ENCODE measurements at places on chromosomes 5 and 9. TPM values are rescaled to one million over a fixed set of nuclear protein-coding genes. Genes with fewer than 3 reads are reported as not detected.
A peak's percentile ranks its signal among the peaks of the same experiment; 100 is the strongest.

DNA sequence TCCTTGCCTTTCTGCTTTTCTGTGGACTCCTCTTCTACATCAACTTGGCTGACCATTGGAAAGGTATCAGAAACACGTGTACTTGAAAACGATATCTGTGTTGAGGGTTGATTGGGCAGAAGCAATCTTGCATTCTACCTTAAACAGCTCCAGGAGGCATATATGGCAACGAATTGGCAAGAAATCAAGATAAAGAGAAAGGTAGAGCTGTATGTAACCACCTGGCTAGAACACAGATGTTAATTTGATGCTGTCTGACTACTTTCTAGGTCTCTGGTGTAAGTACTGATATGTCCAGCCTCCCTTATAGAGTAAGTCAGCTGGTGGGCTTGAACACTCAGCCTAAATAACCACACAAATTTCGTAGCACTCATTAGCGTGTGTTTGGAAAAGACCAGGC is 1.3 kb downstream of the MAN1B1 start:
- DNase-seq: no peak

DNA sequence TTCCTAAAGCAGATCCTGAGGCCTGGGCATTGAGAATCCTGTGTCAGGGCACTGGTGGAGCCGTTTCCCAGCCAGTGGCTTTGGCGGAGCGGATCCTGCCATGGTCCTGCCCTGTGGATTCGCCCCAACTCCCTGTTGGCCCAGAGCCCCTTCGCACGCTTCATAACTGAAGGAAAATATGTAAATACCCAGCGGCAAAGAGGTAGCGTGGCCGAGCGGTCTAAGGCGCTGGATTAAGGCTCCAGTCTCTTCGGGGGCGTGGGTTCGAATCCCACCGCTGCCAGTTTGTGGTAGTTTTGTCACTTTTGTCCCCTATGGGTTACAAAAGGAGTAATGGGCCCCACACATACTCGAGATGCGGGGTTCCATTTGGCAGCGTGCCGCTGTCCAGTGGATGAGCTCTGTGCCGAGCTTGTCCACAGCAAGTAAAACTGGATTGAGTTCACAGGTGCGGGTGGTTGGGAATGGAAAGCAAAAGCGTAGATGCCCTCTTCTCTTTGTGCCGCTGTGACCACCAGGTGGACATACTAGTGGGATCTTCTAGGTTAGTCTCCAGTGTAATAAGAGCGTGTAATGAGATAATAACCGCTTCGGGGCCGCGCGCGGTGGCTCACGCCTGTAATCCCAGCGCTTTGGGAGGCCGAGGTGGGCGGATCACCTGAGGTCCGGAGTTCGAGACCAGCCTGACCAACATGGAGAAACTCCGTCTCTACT is 17.3 kb downstream of the TRIM7 start:
- DNase-seq: peak; percentile 83

DNA sequence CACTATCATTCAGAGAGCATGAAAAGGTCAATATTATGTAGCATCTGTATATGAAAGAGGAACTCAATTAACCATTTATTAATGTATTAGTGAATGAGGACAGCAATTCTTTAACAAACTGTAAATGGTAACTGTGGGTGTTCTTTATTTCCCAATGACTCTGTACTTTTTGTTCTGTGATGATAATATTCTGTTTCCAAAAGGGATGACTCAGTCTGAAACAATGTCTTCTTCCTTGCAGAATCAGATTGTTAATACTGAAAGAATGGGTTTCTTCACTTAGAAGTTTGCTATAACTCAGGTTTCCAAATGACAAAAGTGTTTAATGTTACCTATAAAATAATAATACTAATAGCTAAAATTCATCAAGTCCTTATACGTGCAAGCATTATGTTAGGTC is 1518.7 kb upstream of the WWC1 start:
- peak; percentile 5 for DNase-seq

DNA sequence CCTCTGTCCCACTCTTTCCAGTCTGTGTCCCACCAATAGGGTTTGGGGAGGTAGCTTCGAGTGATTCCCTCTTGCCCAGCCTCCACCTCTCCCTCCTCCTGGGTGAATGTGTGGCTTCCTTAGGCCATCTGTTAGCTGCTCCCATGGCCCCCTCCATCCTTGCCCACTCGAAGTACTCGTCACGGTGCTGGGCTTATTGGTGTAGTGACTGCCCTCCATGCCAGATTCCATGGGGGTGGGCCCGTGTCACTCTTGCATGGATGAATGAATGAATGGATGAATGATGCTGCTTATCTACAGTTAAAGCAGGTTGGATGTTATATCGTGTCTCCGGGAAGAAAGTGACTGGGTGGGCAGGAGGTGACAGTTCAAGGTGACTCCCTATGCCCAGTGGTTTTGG is 19.1 kb downstream of the HMCN2 start:
- no peak for DNase-seq

DNA sequence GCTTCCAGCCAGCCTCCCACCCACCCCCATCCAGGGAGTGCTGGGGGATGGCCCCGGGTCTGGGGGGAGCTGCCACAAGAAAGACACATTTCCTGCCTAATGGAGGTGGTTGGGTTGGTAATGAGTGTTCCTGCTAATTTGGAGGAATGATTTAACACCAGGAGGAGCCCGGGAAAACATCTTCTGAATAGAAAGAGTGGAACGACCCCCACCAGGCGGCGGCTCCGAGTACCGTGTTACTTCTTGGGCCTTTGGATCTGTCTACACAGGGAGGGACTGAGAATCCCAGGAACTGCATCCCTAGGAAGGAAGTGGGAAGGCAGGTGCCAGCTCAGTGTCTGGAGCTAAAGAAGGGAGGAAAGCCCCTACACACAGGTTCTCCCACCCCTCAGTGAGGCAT is 64.6 kb downstream of the TSPAN17 start:
- DNase-seq: no peak

DNA sequence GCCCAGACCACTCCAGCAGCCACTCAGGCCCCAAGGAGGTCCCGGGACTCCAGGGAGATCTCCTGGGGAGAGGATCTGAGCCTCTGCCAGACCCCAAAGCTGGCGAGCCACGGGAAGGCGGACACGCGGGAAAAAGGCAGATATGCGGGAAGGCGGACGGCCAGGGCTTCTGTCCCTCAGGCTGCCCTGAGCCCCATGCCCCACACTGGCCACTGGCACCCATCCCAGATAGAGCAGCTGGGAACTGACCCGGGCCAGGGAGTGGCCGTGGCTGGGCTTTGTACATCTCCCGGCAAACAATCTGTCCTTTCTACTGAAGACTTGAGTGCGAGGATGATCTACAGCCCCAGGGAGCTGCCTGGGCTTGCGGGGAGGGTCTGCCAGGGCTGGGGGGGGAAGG is 21.1 kb upstream of the NOTCH1 start:
- peak; percentile 39 for DNase-seq

DNA sequence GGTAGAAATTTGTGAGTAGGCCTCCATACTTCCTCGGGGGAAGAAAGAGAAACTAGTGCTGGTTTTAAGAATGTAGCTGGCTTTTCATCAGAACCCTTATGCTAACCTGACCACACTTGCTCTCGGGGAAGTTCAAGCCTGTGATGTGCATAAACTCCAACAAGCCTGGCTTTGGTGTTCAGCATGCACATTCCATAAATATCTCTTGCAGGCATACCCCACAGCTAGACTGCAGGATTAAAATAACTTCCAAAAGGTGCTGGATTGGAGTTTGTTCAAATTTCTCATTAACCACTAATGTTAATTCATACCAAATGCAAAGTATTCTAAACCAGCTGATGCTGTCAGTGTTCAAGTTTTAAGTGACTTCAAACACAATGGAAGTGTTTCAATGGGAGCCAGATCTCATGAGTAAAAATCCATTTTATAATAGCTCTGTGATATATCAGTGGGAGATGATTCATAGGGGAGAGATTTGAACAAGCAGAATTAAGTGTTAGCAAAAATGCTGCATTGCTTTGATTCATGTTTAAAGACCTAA is 79.4 kb downstream of the NPR3 start:
- peak; percentile 80 for DNase-seq

- DNase-seq: peak; percentile 15
Observed at GRCh38 chr9:136438548-136439480, 831 bp downstream of the INPP5E start.

GRCh38 chr9:68780720-68781119 is 75.7 kb downstream of the PIP5K1B start:
- DNase-seq: no peak

IRX2 gene
- 0.90 TPM for total RNA-seq

PDCD1LG2 gene
- total RNA-seq: 10.9 TPM
